ENCODE measurements at places on chromosomes 4 and X. TPM values are rescaled to one million over a fixed set of nuclear protein-coding genes. Genes with fewer than 3 reads are reported as not detected.

TMEM154 gene
- polyA plus RNA-seq, result 4.0 TPM

DNA sequence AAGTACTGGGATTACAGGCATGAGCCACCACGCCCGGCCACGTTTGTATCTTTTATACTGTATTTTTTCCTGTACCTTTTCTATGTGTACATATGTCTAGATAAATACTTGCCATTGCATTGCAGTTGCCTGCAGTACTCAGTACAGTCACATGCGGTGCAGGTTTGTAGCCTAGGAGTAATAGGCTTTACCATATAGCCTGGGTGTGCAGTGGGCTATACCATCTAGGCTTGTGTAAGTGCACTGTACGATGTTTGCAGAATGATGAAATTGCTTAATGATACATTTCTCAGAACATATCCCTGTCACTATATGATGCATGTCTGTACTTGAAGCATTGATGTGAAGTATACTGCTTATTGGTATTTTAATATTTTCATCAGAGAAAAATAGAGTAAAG is 115.4 kb upstream of the PUDP start:
- H3K27me3 ChIP-seq, result no peaks in the 10 kb centered on the region
- no peak overlapping the region for H3K27ac ChIP-seq
- no peak overlapping the region for H3K4me3 ChIP-seq
- DNase-seq, result no peak
- H3K4me1 ChIP-seq, result no peaks in the 10 kb centered on the region

GPR119 gene
- polyA plus RNA-seq, result not detected

DCAF8L2 gene
- polyA plus RNA-seq, result not detected
